ENCODE measurements at places on chromosomes 16 and 17. TPM values are rescaled to one million over a fixed set of nuclear protein-coding genes. Genes with fewer than 3 reads are reported as not detected.

LHX1 gene
- total RNA-seq, result not detected

CSH2 gene
- not detected for total RNA-seq

BTBD17 gene
- total RNA-seq, result not detected

TMEM94 gene
- total RNA-seq, result 20.0 TPM

UTS2R gene
- total RNA-seq, result not detected

SLC13A5 gene
- total RNA-seq, result 0.20 TPM

ACSM2A gene
- total RNA-seq, result under 0.01 TPM

CHST6 gene
- 0.44 TPM for total RNA-seq

KSR1 gene
- total RNA-seq, result 18.1 TPM

SMIM5 gene
- not detected for total RNA-seq

KCNH6 gene
- under 0.01 TPM for total RNA-seq

CCL4L2 gene
- total RNA-seq, result not detected

DNA sequence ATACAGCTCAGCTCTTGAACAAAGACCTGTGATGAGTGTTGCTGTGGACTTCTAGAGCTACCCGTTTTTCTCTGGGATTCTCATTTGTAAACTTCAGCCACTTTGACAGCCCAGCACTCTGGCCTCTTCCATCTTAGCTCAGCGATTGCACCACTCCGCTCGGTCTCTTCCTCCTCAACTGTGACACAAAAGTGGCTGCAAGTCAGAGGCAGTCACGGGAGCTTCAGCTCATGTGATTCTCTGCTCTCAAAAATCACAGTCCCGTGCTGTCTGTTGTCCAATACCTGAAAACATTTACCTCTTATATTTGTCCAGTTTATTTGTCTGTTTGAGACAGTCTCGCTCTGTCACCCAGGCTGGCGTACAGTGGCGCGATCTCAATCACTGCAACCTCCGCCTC is 75.7 kb upstream of the DNAH17 start:
- DNase-seq, result no peak

GRCh38 chr16:11396241-11397048 is 51.2 kb downstream of the RMI2 start:
- DNase-seq, result peak; percentile 59

DNA sequence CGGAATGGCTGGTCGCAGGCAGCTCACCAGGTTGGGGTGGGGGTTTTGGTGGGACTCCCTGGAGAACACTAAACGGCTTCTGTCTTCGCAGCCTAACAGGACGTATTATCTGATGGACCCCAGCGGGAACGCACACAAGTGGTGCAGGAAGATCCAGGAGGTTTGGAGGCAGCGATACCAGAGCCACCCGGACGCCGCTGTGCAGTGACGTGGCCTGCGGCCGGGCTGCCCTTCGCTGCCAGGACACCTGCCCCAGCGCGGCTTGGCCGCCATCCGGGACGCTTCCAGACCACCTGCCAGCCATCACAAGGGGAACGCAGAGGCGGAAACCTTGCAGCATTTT is 59.7 kb downstream of the PDPK1 start:
- DNase-seq, result no peak

DNA sequence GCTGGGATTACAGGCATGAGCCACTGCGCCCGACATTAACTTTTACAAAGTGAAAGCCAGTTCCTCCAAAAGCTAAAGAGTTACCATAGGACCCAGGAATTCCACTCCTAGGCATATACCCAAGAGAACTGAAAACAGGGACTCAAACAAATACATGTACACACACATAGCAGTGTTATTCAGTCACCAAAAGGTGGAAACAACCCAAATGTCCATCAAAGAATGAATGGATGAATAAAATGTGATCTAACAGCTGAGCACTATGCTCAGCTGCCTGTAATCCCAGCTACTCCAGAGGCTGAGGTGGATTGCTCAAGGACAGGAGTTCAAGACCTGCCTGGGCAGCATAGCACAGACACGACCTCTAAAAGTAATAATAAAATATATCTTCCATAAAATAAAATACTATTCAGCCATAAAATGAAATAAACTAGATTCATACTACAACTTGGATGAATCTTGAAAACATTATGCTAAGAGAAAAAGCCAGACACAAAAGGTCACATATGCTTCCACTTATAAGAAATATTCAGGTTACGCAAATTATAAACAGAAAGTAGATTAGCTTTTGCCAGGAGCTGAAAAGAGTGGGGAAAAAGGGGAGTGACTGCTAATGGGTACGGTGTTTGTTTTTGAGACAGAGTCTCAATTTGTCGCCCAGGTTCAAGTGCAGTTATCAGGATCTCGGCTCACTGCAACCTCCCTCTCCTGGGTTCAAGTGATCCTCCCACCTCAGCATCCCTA is 9.3 kb upstream of the USP7 start:
- no peak for DNase-seq

DNA sequence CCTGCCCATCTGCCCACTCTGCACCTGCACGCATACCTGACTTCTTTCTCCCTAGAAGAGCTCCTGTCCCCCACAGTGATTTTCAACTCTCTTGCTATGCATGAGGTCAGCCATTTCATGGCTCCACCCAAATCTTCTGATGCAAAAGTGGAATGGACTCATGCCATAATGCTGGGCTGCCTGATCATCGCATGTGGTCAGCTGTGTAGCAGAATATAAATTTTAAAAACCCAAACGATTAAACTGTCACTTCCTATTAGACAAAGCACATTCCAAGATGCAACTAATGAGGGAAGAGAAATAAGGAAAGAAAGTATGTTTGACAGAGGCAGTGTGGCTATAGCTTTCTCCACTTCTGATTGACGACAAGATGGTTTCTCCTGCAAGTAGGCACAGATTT is 26.1 kb downstream of the GRIN2A start:
- no peak for DNase-seq

- DNase-seq, result no peak
These were observed 1287.9 kb downstream of the CDH8 start for GRCh38 chr16:60748366-60748765.

GRCh38 chr16:4082474-4083044 is 33.7 kb downstream of the ADCY9 start:
- DNase-seq, result no peak

GRCh38 chr17:30133197-30133596 is 16.6 kb downstream of the NSRP1 start:
- DNase-seq, result no peak

DNA sequence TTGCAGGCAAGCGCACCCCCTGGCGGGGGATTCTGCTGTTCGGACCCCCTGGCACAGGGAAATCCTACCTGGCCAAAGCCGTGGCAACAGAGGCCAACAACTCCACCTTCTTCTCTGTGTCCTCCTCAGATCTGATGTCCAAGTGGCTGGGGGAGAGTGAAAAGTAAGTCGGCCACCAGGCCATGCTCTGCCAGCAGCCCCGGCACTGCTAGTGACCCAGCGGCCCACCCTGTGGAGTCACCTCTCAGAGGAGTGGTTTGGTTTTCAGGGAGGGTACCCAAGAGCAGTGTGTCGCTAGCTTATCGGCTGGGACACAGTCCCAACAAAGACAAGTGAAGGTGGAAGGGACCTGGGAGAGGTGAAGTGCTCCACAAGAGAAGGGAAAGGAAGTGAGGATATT is 8.2 kb downstream of the VPS4A start:
- no peak for DNase-seq

- no peak for DNase-seq
These were observed 260.6 kb downstream of the C16orf95 start for GRCh38 chr16:87056551-87056950.

- DNase-seq, result no peak
These were observed 49.0 kb upstream of the ZCCHC14 start for GRCh38 chr16:87541872-87542234.

- peak; percentile 87 for DNase-seq
These were observed 210.0 kb upstream of the GSE1 start for GRCh38 chr16:85402910-85403692.

GRCh38 chr16:12362482-12363458 is 386.2 kb downstream of the SNX29 start:
- DNase-seq, result peak; percentile 49

GRCh38 chr16:89315791-89316581 is 98.5 kb downstream of the ZNF778 start:
- peak; percentile 97 for DNase-seq

- DNase-seq, result no peak
These were observed 605.8 kb upstream of the CDH11 start for GRCh38 chr16:65727534-65728137.
